ENCODE measurements at places on chromosomes 7 and 10. TPM values are rescaled to one million over a fixed set of nuclear protein-coding genes. Genes with fewer than 3 reads are reported as not detected.

The BTBD16 gene
- not detected for total RNA-seq

The GPR22 gene
- not detected for total RNA-seq

The SNCG gene
- total RNA-seq: 265 TPM

The CCDC172 gene
- not detected for total RNA-seq

The FGF8 gene
- total RNA-seq: not detected

The GNGT1 gene
- not detected for total RNA-seq

The HOXA9 gene
- total RNA-seq: 10.4 TPM

The CDK5 gene
- total RNA-seq: 7.3 TPM

The CALHM3 gene
- total RNA-seq: not detected

The ANKRD61 gene
- total RNA-seq: 0.45 TPM

The PTPRZ1 gene
- 0.48 TPM for total RNA-seq

The TDRD1 gene
- 0.16 TPM for total RNA-seq

The NEURL1 gene
- total RNA-seq: 0.13 TPM

The ASB15 gene
- not detected for total RNA-seq

The AKR1E2 gene
- 9.2 TPM for total RNA-seq

The HABP2 gene
- total RNA-seq: not detected

The SYT15 gene
- 6.3 TPM for total RNA-seq

The C10orf105 gene
- total RNA-seq: 0.22 TPM

The SEMA3D gene
- total RNA-seq: 1.9 TPM

The DRGX gene
- not detected for total RNA-seq

The CALY gene
- not detected for total RNA-seq

The GPR85 gene
- 1.1 TPM for total RNA-seq

The CALN1 gene
- total RNA-seq: not detected

The GNAT3 gene
- total RNA-seq: not detected
